AG08395 (cell line): ENCODE measurements at places on chromosomes 6 and 20.

DNA sequence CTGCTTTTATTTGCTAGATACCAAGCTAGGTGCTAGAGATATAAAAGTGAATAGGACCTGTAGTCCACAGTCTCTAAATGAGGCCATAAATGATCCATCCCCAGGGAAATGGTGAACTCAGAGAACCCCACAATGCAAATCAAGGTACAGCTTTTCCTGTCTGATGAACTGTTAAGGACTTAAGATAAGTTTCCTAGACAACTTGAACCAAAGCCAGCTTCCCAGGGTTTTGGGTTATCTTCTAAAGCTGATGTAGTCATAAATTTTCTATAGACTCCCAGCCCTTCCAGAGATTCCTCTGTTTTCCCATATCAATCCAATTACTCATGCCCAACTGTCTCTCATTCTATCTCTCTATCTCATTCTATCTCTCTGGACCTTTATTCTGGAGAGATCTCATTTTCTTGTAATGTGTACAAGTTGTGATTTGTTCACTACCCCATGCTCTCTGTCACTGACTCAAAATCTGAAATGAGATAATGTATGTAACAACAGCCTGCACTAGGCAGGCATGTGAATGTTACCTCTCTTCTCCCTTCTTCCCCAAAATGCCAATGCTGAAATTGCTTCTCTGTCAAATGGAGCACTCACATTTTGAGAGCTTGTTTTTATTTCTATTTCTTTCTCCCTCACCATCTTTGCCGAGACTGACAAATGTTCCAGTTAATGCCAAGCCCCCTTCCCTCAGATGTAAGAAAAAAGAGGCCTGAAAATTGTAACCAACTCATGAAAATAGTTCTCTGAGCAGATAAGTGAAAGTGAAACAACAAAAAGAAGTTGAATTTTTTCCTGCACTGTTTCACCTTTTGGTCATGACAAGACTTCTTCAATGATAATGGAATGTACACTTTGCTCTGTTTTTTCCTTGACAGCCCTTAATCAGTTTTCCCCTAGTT is 279.9 kb downstream of the SLC35F1 start:
- no peak for DNase-seq

DNA sequence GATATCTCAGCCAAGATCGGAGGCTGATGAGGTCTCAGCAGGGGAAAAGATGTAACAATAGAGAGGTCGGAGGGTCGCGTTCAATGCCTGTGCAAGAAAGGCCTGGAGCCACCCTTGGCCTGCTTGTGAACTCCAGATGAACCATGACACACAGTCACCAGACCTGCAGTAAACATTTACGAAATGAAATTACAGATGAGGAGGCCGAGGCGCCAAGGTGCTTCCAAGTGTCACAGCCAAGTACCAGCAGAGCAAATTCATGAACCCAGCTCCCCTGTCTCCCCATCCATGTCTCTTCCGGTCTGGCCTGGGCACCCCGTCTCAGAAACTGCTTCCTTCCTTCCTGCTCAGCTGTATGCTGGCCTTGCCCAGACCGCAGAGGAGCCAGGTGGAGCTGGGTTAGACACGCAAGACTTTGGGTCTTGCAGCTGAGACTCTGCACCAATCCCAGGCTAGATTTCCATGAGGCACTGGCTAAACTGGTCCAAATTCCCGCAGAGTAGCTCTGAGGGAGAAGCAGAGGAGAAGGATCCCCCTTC is 48.1 kb downstream of the CHMP4B start:
- DNase-seq, result no peak

DNA sequence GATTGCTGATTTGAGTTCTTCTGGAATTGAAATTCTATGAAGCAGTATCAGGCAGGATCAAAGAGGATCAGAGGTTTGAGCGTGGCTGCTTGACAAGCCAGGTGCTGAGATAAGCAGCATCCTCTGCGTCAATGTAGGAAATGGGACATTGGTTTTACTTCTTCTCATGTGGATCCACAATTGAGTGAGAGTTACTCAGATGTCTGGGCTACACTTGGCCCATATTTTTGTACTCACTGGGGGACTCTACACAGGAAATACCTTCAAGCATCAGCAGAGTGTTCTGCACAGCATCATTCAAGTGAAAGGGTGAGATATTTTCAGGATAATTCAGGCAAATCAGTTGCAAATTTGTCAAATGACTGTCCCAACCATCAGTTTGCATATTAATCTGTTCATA is 613.9 kb upstream of the ARID1B start:
- no peak for DNase-seq

- no peak for DNase-seq
Measured at GRCh38 chr6:24879351-24879750, 56.4 kb downstream of the RIPOR2 start.

- DNase-seq, result no peak
Measured at GRCh38 chr20:46325789-46326188, 17.5 kb upstream of the CDH22 start.

GRCh38 chr6:110949679-110950285 is 8.7 kb upstream of the GTF3C6 start:
- DNase-seq, result peak; percentile 35

- DNase-seq, result no peak
Measured at GRCh38 chr6:44548319-44548718, 160.8 kb downstream of the CDC5L start.

DNA sequence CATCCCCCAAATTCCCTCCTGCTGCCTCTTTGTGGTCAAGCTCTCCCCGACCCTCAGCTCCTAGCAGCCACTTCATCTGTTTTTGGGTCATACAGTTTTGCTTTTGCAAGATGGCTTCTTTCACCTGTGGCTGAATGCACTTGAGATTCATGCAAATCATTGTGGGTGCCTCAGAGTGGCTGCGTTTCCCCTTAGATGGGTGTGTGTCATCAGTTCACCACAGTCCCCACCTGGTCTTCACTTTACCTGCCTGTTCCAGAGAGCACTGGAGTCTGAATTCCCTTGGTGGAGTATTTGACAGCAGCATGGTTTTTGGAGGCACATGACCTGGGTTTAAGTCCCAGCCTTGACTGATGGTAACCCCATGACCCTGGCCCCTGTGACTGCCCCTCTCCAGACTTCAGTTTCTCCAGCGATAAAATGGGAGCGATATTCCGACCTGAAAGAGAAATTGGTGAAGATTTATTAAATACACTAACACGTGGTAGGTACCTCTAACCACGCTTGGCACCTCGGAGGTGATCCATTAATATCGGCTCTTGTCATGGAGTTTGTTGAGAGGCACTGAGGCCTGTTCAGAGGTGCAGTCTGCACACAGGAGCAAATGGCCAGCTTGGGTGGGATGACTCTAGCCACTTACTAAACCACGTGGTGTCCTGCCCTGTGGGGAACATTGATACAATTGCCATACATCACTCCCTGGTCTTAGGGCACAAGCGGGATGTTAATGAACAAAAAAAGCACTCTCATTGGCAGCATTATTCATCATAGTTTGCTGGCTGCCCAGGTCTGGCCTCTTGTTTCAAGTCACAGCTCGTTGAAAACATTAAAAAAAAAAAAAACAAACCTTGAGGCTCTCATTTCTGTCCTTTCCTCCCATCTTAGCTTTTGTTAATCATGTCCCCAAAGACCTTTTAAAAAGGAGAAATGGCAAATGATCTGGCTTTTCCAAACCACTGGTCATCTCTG is 167.2 kb upstream of the KCNG1 start:
- DNase-seq, result no peak

- no peak for DNase-seq
Measured at GRCh38 chr20:32536851-32537656, 48.1 kb downstream of the NOL4L start.

DNA sequence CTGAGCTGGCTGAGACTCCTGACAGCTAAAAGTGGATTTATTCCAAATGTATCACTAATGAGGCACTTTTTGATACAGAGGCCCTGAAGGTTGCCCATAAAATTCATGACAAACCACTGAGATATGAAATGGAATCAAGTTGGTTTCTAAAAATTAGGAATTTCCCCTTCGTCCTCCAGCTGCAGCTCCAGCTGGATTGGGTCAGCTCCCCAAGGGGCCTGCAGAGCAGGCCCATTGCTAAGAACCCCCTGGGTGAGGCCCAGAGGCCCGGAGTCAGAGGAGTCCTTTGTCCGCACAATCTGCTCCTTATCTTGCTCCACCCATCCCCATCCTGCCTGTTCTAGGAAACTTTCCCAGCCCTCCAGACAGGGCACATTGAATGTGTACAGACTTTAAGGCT is 163.5 kb upstream of the TOP1 start:
- no peak for DNase-seq

DNA sequence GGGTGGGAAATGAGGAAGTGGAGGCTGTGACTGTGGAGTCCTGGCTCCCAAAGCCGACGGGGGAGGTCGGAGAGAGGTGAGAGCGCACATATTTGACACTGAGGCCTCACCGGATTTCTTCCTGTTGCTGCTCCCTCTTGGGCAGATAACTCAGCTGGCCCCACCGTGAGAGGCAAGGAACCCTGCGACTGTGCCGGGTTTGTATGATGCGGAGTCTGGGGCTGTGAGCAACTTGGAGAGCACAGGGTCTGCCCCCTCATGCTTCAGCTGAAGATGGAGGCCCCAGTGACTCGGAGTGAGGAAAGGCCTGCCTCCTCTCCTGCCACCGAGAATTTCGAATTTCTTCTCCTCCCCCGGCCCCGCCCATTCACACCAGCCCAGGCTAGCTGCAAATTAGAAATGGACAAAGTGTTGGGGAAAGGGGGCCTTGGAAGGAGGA is 160.6 kb downstream of the GRM4 start:
- DNase-seq, result no peak

DNA sequence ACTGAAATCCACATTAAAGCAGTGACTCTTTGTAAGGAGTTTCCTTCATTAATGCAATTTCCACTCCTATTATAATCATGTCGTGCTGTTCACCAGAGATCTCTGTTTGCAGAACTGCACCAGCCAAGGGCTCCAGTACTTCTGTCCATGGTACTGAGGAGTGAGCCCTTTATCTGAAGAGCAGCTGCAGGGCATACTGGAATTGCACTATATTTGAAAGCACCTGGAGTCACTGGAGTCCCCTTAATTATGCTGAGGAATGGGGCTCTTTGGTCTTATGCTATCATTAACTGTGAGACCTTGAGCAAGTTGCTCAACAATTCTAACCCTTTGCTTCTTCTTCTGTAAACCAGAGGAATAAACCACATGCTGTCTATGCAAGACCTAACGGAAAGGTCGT is 61.7 kb upstream of the NUP153 start:
- DNase-seq, result no peak

DNA sequence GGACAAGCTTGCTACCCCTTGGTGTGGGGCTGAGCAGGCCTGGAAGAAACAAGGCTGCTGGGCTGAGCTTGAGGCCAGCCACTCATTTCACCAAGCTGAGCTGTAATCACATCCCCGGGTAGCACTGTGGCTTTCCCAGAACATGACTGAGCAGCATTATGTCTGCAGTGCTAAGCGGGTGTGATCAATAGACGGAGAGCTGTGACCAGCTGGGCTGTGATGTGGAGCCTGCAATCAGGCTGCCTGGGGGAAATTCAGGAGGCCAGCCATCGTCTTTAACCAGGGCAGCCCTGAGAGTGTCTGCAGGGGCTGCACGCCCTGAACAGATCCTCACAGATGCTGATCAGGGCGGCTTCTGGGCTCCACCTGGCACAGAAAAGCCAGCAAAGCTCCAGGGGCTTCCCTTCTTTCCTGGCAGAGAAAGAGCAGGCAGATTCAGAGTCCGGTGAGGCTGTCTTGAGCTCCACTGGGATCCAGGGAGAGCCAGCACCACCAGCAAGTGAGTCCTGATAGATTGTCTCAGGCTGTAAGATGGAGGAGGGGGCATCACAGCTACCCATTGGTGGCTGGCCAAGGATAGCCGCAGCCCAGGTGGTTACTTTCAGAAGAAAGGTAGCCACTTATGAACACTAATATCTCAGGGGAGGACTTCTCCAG is 165.9 kb downstream of the NRN1 start:
- DNase-seq, result no peak

DNA sequence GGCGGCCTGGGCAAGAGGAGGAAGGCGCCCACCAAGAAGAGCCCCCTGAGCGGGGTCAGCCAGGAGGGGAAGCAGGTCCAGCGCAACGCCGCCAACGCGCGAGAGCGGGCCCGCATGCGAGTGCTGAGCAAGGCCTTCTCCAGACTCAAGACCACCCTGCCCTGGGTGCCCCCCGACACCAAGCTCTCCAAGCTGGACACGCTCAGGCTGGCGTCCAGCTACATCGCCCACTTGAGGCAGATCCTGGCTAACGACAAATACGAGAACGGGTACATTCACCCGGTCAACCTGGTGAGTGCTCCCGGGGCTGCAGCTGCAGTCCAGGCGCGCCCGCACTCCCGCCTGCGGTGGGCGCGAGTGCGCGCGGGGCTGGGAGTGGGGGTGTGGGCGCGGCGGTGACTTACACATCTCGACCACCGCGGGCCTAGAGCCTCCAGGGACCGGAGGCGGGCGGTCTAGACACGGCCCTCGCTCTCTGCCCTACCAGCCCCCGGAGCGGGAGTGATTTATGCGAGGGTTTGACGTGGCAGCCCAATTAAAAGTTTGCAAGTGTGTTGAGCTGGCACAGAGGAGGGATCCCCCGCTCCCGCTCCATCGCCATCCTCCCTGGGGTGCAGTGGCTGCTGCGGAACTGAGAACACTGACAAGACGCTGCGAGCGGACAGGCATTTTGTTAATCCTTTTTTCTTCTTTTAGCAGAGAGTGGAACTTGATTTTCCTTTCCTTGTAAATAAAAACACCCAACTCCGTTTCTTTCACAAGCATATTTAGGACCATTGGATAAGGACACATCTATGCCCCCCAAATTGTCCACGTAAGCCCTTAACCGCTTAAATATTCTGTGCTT is 867 bp downstream of the TCF21 start:
- DNase-seq, result no peak

DNA sequence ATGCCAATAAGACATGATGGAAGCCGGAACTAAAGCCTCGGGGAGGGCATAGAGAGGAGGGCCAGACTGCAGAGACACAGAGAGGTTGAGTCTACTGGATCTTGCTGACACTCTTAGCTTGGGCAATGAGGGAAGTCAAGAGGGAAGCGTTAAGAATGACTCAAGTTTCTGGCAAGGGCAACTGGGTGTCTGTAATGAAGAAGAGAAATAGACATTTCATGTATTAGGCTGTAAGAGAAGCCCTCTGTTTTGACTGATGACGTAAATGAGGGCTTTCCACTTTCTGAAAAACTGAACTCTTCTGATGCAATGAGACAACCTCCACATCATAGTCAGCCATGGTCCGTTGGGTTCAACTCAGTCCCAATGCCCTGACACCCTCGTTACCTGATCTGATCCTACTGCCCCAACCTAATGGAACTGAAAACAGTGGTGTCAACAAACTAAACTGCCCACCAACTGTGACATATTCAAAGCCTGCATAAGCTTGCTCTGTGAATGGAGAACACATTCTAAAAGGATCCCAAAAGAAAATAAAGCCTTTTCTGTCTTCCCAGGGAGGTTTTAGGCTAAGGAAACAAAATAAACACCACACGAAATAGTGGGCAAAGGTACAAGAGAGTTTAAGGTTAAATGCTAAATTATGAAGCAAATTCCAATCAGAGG is 45.8 kb upstream of the PNRC1 start:
- DNase-seq, result peak; percentile 55
